GM12878 (cell line): ENCODE measurements at places on chromosomes 12 and 14. TPM values are rescaled to one million over a fixed set of nuclear protein-coding genes. Genes with fewer than 3 reads are reported as not detected.
A peak's percentile ranks its signal among the peaks of the same experiment; 100 is the strongest.

The SLC25A47 gene
- not detected in 2 replicates for total RNA-seq

DNA sequence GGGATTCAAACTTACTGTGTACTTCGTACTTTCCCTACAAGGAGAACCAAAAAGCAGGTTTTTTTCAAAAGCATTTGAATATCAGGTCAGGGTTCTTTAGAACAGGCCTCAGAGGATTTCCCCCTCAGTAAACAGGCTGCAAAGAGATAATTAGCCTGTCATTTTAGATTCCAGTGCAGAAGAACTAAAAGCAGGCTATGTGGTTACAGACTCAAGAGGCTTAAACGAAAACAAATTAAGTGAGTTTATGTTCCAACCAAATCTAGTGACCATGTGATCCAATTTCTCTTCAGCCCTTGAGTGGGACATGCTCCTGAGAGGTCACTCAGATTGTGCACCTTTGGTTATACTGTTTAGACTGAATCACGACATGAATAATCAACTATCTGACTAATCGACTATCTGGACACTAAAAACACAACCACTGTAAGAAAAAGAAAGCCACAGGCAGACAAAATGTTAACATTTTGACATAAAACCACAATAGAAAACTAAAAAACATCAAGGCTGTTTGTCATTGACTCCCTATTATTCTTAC, 4.5 kb downstream of the TMED8 start:
- peak; percentile 83 for DNase-seq

- no peak for DNase-seq
Measured at GRCh38 chr12:76820888-76821482, 57.1 kb downstream of the ZDHHC17 start.

- DNase-seq, result peak; percentile 53
Measured at GRCh38 chr14:103688906-103689902, 26.0 kb downstream of the XRCC3 start.

The CYP46A1 gene
- not detected in 2 replicates for total RNA-seq

The EPYC gene
- total RNA-seq, result not detected in 2 replicates
